DND-41 (cell line): ENCODE measurements at places on chromosomes 1 and 21.

DNA sequence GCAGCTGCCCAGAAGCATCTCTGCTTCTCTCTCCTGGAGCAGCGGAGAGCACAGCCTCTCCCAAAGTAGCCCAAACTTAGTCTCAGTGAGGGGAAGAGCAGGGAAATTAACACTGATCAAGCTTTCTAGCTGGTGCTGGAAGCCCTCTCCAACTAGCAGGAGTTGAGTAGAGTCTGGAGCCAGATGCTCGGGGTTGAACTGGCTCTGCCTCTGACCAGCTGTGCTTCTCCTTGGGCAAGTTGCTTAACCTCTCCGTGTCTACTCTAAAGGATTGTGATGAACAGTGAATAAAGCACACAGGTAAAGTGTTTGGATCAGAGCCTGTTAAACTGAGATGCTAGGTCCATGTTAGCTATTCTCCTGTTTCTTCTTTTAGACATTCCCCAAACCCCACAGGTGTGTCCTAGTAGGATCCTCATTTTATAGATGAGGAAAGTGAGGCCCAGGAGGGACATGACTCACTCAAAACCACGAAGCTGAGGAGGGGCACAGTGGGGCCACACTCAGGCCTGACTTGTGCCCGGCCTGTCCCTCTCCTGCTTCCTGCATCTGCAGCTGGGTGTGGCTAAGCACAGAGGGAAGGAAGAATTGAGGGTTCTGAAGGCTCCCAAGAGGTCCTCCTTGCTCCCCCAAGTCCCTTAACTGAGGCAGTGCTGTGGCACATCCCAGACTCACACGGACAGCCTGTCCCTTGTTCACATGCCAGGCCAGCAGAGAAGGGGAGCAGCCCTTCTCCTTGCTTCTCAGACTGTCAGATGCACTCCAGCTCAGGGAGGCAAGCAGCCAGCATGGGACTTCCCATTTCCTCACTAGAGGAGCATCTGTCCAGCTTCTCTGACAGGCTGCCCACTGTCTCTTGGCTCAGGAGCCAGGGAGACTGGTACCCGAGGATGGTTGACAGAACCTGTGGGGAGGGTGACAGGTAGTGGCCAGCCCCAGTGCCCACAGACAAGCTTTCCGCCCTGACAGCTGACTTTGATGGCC is 152.0 kb upstream of the IGSF21 start:
- DNase-seq: no peak

GRCh38 chr1:40438391-40439015 is 11.8 kb upstream of the ZFP69B start:
- DNase-seq: no peak

DNA sequence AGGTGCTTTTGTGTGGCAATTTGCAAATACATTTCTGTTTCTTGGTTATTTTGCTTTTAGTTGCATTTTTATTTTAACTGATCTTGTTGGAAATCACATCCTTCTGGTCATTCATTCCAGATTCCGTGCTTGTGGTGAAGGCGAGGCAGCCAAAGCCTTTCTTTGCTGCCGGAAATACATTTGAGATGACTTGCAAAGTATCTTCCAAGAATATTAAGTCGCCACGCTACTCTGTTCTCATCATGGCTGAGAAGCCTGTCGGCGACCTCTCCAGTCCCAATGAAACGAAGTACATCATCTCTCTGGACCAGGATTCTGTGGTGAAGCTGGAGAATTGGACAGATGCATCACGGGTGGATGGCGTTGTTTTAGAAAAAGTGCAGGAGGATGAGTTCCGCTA is 34.8 kb upstream of the CD101 start:
- no peak for DNase-seq

DNA sequence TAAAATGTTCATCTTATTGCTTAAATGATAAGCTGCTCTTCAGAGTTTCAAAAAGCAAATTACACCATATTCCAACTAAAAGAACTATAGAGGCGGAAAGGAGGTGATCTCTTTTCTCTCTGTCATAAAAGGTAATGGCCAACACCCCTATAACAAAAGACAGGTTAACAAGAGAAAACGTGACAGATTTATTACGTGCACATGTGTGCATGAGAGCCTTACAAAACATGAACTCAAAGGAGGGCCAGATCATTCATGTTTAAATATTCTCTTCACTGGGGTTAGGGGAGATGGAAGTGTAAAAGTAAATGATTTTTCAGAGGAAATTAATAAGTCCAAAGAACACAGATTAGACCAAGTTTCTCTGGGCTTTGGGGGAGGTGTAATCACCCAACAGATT is 26.5 kb upstream of the FMO2 start:
- DNase-seq: no peak

GRCh38 chr1:77279929-77280328 is 1.9 kb upstream of the AK5 start:
- no peak for DNase-seq

DNA sequence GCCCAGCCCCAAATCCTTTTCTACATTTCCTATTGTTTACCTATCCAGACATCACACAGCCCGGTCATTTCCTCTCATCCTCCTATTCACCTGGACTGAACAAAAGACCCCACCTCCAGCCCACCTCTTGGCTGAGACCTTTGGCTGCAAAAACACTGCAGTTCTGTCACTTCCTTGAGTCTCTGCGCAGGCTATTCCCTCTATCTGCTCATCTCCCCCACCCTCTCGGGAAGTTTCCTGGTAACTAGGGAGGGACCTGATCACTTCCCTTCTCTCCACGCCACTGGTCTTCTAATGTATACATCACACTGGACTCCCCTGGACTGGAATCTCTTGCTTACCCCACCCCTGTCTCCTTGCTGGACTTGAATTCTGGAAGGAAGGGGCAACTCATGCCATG is 5.3 kb downstream of the HTR1D start:
- DNase-seq: no peak

GRCh38 chr1:21280482-21280881 is 9.8 kb downstream of the ECE1 start:
- no peak for DNase-seq

DNA sequence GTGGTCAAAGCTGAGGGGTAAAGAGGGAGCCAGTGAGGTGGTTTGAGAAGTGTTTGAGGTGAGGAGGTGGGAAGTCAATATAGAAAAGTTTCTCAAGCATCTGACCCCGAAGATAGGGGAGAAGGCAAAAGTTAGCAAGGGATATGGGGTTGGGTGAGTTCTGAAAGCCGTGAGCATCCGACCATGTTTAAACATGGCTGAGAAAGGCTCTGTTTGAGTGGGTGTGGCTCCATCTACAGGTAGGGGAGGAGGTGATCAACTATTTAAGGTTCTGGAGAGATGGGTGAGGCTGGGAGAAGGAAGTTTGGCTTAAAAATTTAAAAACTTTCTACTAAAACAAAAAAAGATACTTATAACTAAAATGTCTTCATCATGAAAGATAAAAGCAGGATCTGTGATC is 273.8 kb downstream of the KCNJ6 start:
- peak; percentile 9 for DNase-seq

DNA sequence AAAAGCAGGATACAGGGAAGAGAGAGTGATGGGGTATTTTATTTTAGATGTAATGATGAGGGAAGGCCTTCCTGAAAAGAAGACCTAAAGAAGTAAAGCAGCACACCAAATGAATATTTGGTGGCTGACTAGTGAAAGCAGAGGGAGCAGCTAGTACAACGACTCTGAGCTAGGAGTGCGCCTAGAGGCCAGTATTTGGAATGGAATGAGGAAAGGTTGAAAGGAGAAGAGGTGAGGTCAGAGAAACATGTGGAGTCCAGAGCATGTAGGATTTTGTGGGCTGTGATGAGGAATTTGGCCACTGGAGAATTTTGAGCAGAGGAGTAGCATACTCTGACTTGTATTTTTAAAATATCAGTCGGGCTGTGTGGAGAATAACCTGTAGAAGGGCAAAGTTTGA is 11.8 kb upstream of the RPL5 start:
- no peak for DNase-seq

GRCh38 chr1:91712393-91712792 is 173.6 kb downstream of the TGFBR3 start:
- DNase-seq: no peak

DNA sequence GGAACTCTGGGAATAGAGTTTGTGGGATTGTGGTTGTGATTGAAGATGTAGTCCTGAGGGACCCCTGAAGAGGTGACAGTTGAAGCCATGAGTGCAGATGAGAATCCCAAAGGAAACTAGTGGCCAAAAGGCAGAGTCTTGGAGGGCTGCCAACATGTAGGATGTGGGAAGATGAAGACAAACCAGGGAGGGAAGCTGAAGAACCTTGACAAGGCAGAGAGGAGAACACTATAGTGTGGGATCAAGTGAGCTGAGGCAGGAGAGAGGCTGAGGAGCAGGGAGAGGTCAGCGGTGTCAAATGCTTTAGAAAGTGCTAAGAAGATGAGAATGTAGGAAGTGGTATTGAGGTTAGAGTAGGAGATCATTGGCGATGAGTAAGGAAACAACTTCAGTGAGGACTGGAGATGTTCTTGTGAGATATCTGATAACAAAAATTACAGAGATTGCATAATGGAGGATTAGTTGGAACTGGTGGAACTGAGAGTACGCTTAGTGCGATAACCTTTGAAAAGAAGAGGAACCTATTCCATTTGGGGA is 88.5 kb upstream of the VCAM1 start:
- DNase-seq: peak; percentile 37

GRCh38 chr1:236619398-236619797 is 15.1 kb upstream of the HEATR1 start:
- DNase-seq: no peak
